Left ventricle myocardium inferior (tissue), 1 donor: ENCODE measurements at places on chromosomes 12 and 14. TPM values are rescaled to one million over a fixed set of nuclear protein-coding genes. Genes with fewer than 3 reads are reported as not detected.

GRCh38 chr12:62761658-62762057, 173.3 kb downstream of the PPM1H start:
- DNase-seq = no peak

- no peak for DNase-seq
Observed at GRCh38 chr14:93926245-93926872, 785 bp upstream of the FAM181A start.

DNA sequence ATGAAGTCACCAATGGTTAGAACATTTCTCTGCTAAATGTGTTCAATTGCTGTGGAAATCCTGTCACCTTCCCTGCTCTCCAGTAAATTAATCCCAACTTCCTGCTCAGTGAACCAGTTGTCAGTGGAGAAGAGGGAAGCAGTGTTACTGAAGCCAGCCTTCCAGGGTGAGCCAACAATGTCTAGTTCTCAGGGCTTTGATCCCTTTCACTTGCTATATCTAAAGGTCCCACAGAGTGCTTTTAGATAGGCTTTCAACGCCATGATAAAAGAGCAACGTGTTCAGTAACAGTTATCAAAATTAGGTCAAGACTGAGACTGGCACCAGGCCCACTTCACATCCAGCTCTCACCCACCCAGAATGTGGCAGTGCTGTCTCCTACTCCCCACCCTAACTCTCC, 139.7 kb downstream of the KCNH5 start:
- no peak for DNase-seq

DNA sequence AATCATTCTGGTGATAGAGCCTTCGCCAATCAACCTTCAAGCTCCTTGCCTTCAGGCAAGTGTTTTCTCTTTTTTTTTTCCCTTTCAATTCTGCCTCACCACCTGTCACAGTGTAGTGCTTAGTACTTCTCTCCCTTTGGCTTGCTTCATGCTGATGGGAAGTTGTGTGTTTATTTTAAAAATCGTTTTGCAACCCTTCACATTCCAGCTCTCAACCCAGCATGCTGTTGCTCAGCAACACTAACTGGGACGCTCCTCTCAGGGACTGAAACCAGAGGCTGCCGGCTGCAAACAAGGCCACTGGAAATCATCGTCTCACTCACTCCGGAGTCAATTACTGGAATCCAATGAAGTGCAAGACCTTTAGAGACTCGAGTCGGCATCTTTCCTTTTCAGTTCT, 342.7 kb downstream of the PRKD1 start:
- peak; percentile 29 for DNase-seq

- no peak for DNase-seq
Observed at GRCh38 chr12:43336962-43337555, 214.9 kb downstream of the ADAMTS20 start.

Gene RND1
- total RNA-seq = 0.47 TPM

Gene TPPP2
- 1.6 TPM for total RNA-seq
